A549 treated with Hydrocortisone at 1 μM for 4 hours (cell line): ENCODE measurements at places on chromosomes 13 and 19. TPM values are rescaled to one million over a fixed set of nuclear protein-coding genes. Genes with fewer than 3 reads are reported as not detected.

The CFAP97D2 gene
- not detected in 5 replicates for total RNA-seq

The PABPC3 gene
- 0.12 to 0.17 TPM (median 0.15 TPM) in 5 replicates for total RNA-seq

The MLNR gene
- total RNA-seq = 0.32 to 0.85 TPM (median 0.51 TPM) in 5 replicates

The ZNF99 gene
- not detected in 5 replicates for total RNA-seq

The IL4I1 gene
- total RNA-seq = 0.58 to 1.0 TPM (median 0.66 TPM) in 5 replicates

The TIMM29 gene
- total RNA-seq = 12.6 to 20.3 TPM (median 17.7 TPM) in 5 replicates

The RNF113B gene
- not detected in 5 replicates for total RNA-seq

The SMIM7 gene
- 69.9 to 76.9 TPM (median 72.1 TPM) in 5 replicates for total RNA-seq

The TIMM44 gene
- 24.2 to 28.9 TPM (median 25.6 TPM) in 5 replicates for total RNA-seq

The CPT1C gene
- total RNA-seq = 10.9 to 14.1 TPM (median 11.8 TPM) in 5 replicates

The GFY gene
- total RNA-seq = 0.14 to 0.24 TPM (median 0.16 TPM) in 5 replicates

The ZNF626 gene
- total RNA-seq = not detected in 5 replicates

The APOC4 gene
- not detected in 5 replicates for total RNA-seq

The GPR12 gene
- not detected in 5 replicates for total RNA-seq

The DKKL1 gene
- 0.33 to 0.71 TPM (median 0.59 TPM) in 4 of 5 replicates, not detected in the other for total RNA-seq

The OR7G2 gene
- total RNA-seq = not detected in 5 replicates

The ARRDC5 gene
- not detected in 5 replicates for total RNA-seq
